ENCODE measurements at places on chromosomes 2 and 18.

DNA sequence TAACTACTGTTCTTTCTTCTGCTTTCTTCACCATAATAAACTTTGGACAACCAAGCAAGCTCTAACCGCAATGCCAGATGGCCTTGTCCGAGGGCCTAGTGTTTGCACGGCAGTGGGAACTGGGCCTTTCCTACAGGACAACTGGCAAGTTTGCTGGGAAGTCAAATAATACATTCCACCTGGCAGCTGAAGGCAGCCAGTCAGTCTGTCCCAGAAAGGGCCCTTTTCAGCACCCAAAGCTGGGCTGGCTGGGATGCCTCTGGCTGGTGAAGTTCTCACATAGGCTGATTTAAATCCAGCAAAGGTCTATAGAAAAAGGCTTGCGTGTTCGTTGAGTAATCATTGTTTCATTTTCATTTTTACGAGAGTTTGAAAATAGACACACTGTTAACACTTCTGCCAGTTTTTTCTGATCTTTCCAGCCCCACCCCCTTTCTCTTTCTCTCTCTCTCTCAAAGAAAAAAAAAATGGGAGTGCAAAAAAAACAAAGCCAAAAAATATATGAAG lies 110.0 kb upstream of the EPAS1 start:
- DNase-seq = no peak

GRCh38 chr2:133892352-133892913 lies 324.2 kb upstream of the NCKAP5 start:
- DNase-seq = no peak

GRCh38 chr2:45002686-45003085 lies 6.6 kb downstream of the SIX2 start:
- no peak for DNase-seq

GRCh38 chr2:216774180-216774579 lies 78.8 kb upstream of the IGFBP5 start:
- no peak for DNase-seq

- DNase-seq = no peak
Observed at GRCh38 chr2:144131042-144131441, 388.9 kb downstream of the ZEB2 start.

GRCh38 chr2:238302087-238302486 lies 13.7 kb upstream of the PER2 start:
- DNase-seq = no peak

- no peak for DNase-seq
Observed at GRCh38 chr18:6284761-6285160, 129.9 kb downstream of the L3MBTL4 start.

- DNase-seq = no peak
Observed at GRCh38 chr2:65062843-65063825, 6.9 kb downstream of the CEP68 start.

DNA sequence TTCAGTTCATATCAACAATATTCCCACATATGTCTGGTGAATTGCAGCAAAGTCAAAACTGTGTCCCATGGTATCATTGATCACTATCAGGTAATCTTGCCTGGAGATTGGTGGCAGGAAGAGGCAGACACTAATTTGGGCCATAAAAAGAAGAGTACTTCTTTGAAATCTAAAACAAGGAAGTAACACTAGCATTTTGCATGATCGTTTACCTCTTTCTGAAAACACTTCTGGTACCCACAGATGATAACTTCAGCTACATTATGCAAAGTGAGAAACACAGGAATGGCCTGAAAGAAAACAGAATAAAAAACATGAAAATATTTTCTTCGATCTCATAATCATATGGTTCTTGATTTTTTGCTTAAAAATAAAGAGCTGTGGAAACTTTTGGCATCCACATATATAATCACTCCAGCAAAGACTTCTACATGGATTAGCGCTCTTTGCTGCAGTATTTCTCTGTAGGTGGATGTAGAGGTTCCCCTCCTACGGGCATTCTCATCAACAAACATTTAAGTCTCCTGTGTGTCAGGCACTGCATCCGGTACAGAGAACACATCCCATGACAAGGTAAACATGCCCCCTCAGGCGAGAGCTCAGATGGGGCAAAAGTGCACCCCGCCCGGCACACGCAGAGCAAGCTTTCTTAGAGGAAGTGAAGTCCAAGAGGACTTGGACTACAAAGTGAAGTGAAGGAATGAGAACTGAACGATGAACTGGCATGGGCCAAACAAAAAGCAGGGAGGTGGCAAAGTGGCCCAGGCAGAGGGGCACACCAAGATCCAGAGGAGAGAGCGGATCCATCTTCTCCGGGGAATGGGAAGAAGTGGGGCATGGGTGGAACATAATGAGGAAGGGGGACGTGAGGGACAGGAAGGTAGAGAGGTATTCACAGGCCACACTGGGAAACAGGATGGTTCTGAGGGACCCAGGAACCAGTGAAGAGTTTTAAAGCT lies 68.0 kb upstream of the RIOK3 start:
- no peak for DNase-seq

- no peak for DNase-seq
Observed at GRCh38 chr2:168501466-168502065, 45.5 kb downstream of the CERS6 start.

- DNase-seq = no peak
Observed at GRCh38 chr18:43588838-43589237, 311.5 kb upstream of the SYT4 start.

GRCh38 chr2:3527886-3528785 lies 8.8 kb upstream of the ADI1 start:
- DNase-seq = no peak

- no peak for DNase-seq
Observed at GRCh38 chr18:45940724-45941123, 26.4 kb downstream of the EPG5 start.

DNA sequence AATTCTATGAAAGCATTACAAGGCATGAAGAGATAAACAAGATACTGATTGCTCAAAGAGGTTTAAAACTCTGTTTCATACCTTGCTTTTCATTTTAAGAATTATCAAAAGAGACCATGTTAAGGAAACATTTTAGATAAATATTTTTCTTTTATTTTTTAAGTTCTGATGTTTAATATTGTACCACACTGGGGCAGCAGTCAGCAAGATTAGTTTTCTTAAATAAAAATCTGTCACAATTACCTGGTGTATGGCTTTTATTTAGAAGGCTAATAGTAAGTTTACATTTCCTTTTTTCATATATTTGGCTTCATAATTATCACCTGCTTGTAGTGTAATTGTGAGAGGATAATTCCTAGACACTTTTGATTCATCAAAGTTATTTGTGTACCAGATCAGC lies 46.4 kb downstream of the ZNF804A start:
- no peak for DNase-seq
